ENCODE measurements at places on chromosomes 11 and 22.

GRCh38 chr11:63663809-63664208 lies 7.4 kb downstream of the ATL3 start:
- DNase-seq, result no peak

GRCh38 chr11:36628765-36629244 lies 30.8 kb upstream of the RAG2 start:
- no peak for DNase-seq

- DNase-seq, result no peak
Observed at GRCh38 chr11:33063326-33063881, 24.0 kb downstream of the TCP11L1 start.

- no peak for DNase-seq
Observed at GRCh38 chr11:129331217-129331616, 44.4 kb upstream of the BARX2 start.

DNA sequence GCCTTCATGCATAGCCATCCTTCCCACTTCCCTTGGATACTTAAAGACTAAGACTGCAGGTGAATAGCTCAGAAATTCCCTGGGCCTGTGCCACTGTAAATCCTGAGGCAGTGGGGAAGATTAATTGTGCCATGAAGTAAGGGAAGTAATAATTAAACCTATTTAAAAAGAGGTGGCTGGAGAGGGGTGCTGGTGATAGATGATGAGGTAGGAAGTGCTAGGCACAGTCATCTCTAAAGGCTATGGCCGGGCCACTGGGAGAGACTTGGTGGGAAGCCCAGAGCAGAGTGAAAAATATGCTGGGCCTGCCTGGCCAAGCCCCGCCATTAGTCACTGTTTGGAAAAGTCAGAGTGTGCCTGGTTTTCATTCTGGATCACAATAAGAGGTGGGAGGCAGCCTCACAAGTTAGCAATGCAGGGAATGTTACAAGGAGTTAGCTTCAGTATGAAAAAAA lies 197.2 kb upstream of the PITPNB start:
- no peak for DNase-seq

DNA sequence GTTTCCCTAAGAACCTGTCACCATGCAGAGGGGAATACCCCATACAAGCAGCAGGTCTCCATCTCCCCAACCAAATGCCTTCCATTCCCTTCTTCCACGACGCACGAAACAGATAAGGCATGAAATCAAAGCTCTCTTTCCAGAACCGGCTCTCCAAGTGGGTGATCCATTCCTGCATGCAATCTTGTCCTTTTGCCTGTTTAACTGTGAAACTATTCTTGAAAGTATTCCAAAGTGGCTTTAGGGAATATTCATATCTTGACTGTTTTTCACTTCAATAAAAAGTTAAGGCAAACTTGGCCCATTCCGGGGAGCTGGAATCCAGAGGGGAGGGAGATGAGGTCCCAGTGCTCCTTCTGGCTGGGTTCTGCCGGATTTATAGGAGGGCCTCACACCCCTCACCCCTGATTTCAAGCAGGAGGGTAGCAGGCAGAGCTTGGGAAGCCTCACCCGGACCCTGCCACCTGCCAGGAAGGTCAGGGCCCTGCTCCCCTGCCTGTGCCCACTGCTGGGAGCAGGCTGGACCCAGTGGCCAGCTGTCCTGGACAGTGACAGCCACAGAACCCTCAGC lies 60.9 kb downstream of the SCGB1A1 start:
- DNase-seq, result no peak

GRCh38 chr11:6233984-6234386 lies 451 bp downstream of the FHIP1B start:
- no peak for DNase-seq

GRCh38 chr11:125443767-125444311 lies 52.2 kb downstream of the FEZ1 start:
- DNase-seq, result no peak

DNA sequence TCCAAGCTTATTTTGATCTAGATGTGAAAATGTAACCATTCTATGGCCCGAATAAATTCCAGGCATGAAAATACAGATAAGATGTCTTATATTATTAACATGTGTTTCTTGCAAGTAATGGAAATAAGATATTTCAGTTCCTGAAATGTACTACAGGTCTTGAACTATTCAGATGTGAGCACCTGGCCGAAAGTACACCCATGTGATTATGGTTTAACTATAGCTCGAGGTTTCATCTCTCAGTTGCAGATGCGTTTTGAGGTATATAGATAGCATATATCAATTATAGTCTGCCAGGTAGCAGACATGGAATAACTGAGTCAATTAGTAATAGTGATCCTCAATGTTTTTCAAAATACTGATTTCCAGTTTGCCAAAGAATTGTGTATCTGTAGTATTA lies 68.3 kb downstream of the DDIAS start:
- DNase-seq, result no peak

DNA sequence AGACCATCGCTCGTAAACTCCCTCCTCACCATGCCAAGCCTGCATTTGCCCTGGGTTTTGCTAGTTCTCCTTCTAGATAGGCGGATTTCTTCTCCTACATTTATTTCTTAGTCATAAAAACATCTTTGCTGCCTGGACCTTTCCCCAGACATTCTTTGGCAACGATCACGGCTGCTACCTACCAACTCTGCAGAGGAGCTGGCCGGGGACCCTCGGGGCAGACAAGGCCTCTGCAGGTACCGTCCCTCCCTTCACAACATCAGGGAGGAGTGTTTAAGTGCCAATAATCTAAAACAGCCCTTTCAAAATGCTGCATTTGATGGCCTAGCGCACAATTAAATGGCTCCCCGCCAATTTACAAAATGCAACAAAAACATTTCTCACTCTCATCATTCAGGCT lies 34.4 kb downstream of the BRD1 start:
- DNase-seq, result no peak

DNA sequence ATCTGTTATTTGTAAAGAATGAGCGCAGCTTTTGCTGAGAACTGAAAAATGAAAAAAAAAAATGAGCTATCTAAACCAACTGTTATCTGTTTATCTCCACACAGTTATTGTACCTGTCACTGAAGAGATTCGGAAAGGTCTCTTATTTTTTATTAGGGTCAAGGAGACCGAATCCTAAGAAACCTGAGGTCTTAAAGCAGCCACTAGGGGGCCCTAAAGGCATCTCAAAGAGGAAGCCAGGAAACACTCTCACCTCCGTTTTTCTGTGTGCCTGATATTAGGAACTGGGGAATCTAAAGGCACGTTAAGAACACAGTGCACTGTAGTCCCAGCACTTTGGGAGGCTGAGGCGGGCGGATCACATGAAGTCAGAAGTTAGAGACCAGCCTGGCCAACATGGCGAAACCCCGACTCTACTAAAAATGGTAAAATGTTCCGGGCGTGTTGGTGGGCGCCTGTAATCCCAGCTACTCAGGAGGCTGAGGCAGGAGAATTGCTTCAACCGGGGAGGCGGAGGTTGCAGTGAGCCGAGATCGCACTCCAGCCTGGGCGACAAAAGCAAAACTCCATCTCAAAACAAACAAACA lies 3.5 kb upstream of the LARGE1 start:
- peak; percentile 4 for DNase-seq

DNA sequence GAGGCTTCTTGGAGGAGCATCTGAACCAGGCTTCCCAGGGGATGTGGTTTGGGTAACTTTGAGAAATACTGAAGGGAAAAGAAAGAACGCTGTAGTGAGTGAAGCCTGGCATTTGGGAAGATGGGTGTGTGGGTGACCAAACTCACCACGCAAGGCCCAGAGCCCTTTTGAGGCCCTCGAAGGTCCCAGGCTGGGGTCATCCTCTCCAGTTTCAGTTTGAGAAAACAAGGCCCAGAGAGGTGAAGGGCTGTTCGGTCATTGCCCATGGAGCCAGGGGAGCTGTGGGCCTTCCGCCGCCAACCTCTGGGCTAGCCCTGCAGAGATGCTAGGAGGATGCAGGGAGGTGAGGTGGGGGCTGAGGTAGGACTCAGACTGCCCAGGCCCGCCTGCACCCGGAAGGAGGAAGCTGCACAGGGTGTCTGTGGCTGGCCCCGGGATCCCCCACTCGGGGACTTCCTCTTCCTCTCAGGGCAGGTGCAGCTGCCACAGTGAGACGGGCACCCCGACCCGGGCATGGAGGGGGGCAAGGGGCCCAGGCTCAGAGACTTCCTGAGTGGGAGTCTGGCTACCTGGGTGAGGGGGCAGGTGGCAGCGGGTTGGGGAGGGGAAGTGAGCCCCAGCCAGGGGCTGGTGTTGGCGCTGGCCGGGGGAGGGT lies at the start of gene CCDC88B:
CCDC88B (plus strand) TSS at position 451 of the 655 bp plus-strand sequence; CDS start at position 514, 63 bp downstream.
- peak; percentile 72 for DNase-seq

DNA sequence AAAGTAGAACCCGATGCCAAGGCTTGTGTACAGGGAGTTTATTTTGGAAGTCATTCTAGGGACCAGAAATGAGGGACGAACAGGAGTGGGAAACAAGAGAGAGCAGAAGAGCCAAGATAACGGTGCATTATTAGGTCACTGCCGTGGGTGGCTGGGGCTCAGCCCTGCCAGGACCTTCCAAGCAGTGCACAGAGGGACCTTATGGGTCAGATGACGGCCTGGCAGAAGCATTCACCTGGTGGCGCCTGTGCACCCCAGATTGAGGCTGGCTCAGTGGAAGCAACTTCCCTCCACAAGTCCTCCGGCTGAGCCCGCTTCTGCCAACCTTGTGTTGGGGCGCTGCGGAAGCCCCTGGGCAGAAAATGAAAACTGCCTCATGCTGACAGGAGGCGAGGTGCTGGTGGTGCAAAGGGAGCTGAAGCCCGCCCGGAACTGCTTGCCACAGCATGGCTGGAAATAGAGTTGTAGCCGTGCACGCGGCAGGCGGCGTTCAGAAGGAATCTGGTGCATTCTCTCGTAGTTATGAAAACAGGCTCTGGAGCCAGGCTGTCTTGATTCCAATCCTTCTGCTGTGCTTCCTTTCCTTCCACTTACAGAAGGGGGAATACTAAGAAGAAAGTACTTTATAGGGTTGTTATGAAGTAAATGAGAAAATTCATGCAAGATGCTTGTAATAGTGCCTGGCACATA lies 22.2 kb upstream of the TP53I11 start:
- no peak for DNase-seq

DNA sequence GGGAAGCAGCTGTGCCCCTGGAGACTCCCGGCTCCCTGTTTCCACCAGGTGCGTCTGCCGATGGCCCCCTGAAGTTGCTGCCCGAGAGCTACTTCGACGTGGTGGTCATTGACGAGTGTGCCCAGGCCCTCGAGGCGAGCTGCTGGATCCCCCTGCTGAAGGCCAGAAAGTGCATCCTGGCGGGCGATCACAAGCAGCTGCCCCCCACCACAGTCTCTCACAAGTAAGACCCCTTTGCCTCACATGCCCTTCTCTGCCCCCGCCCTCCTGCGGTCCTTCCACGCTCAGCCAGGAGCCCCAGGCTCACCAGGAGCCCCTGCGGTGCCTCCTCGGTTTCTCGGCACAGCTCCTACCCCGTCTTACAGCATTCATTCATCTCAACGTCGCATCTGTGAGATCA lies 25.4 kb downstream of the IGHMBP2 start:
- DNase-seq, result no peak

- peak; percentile 30 for DNase-seq
Observed at GRCh38 chr22:31944700-31945442, 536 bp downstream of the YWHAH start.

GRCh38 chr11:6151117-6151516 lies 19.0 kb downstream of the OR52B2 start:
- DNase-seq, result no peak

GRCh38 chr11:86374586-86374985 lies at the start of gene CCDC81:
TSS of gene CCDC81 (plus strand) at chr11:86374887. CDS start at chr11:86375164, 277 bp downstream.
- no peak for DNase-seq

- DNase-seq, result no peak
Observed at GRCh38 chr22:30744224-30744623, 49.5 kb downstream of the OSBP2 start.

- DNase-seq, result no peak
Observed at GRCh38 chr11:105230586-105230985, 91.0 kb upstream of the CARD18 start.

DNA sequence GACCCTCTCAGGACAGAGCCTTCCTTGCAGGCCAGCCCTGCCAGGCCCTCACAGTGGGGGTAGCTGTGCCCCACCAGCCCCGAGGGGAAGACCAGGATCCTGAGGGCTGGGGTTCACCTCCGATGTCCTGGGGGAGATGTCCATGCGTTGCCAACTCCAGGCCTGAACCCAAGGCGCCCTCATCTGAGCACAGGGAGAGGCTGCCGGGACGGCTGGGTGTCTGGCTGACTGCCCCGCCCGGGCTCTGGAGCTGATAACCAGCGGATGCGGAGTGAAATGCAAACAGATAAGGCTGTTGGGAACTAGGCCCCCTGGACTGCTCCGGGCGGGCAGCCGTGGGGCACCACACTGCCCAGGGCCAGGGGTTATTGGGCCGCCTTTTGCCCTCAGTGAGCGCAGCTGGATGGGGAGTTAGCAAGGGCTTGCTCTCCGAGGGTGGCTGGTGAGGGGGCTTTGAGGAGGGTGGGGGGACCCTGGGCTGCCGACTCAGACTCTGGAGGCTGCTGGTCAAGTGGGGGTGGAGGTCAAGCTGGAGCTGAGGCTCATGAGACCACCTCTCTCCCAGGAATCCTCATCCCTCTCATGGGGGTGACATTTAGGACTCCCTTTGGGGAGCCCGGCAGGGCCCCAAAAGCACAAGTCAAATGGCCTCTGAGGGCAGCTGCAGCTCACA lies 5.6 kb upstream of the MUC6 start:
- no peak for DNase-seq

DNA sequence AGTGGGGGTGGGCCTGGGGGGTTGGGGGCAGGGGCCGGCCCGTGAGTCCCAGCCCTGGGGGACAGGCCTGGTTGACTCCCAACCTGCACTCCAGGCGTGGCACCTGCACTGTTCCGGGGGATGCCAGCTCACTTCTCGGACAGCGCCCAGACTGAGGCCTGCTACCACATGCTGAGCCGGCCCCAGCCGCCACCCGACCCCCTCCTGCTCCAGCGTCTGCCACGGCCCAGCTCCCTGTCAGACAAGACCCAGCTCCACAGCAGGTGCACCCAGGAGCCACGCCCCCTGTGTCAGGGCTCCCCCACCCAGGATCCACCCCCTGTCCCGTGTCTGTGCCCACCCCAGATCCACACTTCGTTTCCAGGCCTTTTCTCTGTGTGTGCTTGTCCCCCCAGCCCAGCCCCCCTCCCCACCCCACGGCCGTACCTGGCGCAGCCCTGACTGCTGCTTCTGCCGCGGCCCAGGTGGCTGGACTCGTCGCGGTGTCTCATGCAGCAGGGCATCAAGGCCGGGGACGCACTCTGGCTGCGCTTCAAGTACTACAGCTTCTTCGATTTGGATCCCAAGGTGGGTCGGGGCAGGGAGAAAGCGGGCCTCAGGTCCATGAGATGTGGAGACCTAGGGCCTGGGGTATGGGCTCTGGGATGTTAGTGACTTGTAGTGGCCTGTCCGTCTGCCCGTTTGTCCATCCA lies 4.8 kb downstream of the FERMT3 start:
- DNase-seq, result no peak

Data from stimulated activated CD4-positive, alpha-beta T cell treated with anti-CD3 and anti-CD28 coated beads, Interleukin-12 subunit alpha, Interleukin-12 subunit beta, amount 100 ng/mL, for 4 hours (primary cell).